MCF 10A (cell line): ENCODE measurements at places on chromosomes 16 and 17.
A peak's percentile ranks its signal among the peaks of the same experiment; 100 is the strongest.

DNA sequence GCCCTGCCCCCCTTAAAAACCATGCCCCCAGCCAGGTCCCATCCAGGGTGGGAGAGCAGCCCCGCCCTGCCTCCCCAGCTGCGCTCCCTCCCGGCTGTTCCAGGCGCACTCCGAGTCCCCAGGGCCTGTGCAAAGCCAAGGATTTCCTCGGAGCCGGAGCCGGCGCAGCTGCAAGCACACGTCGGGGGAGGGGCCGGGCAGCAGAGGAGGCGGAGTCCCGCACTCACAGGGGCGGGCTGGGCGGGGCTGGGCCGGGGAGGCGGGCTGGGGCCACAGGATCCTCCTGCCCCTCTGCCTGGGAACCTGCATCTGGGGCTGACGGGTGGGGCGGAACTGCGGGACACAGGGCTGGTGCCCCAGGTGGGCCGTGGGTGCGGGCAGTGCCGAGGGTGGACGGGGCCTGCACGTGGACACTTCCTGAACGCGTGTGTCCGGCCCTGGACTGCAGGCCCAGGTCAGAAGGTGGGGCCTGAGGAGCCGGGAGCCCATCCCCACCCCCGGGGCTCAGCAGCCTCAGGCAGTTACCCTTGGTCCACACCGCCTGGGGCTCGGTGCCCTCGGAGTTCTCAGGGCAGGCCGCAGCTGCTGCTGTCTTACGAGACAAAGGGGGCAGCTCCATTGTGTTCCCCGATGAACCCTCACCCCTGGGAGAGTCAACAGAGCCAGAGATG lies 24.0 kb upstream of the SSTR5 start:
- H3K4me3 ChIP-seq = no peak overlapping the region
- H3K4me1 ChIP-seq = no peaks in the 10 kb centered on the region
- H3K27me3 ChIP-seq = no peaks in the 10 kb centered on the region
- no peaks in the 10 kb centered on the region for H3K36me3 ChIP-seq
- DNase-seq = no peak
- no peak overlapping the region for H3K27ac ChIP-seq

DNA sequence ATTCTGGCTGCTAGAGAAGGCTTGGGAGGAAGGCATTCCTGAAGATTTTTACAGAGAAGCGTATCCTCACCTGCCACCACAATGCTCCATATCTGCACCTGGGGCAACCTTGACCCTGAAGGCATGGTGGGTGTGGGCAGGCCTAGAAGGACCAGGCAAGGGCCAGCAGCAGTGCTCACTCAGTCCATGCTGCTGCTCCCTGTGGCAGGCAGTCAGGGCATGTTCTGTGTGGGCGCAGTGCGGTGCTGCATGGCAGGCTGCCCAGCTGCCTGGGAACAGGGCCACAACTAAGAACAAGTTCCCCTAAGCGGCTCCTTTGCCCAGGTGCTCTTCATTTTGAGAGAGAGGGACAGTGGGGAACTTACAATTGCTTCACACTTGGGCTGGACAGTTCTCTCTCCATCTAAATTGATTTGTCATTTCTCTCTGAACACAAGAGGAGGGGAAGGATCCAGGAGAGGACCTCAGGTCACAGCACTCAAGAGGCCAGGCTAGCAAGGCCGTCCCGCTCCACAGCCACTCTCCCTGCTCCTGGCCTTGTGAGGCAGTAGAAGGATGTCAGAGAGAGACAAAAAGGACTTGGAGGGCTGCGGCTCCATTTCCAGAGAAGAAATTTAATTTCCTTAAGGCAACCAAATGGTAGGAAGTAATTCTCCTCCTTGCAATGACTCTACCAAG lies 158.8 kb downstream of the AATF start:
- H3K27me3 ChIP-seq = no peaks in the 10 kb centered on the region
- H3K4me1 ChIP-seq = peaks cover 11% of the 10 kb centered on the region
- H3K4me3 ChIP-seq = no peak overlapping the region
- peak; percentile 63 for DNase-seq
- no peak overlapping the region for H3K27ac ChIP-seq

- no peak overlapping the region for H3K4me3 ChIP-seq
- H3K4me1 ChIP-seq = no peaks in the 10 kb centered on the region
- H3K27ac ChIP-seq = no peak overlapping the region
- H3K36me3 ChIP-seq = peaks cover 21% of the 10 kb centered on the region
- H3K27me3 ChIP-seq = no peaks in the 10 kb centered on the region
- DNase-seq = no peak
These were observed 9.3 kb downstream of the CEP295NL start for GRCh38 chr17:78893684-78894083.

DNA sequence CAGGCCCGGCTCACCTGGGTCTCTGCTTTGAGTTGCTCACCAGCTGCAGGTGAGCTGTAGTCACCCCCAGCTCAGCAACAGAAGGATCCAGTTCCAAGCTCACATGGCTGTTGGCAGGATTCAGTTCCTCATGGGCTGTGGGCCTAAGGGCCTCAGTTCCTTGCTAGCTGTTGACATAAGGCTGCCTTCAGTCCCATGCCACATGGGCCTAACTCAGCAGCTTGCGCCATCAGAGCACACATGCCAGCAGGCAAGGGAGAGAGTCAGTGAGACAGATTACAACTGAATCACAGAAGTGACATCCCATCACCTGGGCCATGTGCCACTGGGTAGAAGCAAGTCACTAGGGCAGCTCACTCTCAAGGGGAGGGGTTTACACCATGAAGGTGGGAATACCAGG lies 24.7 kb downstream of the PSMD7 start:
- no peak for DNase-seq
- H3K4me1 ChIP-seq = no peaks in the 10 kb centered on the region
- H3K4me3 ChIP-seq = no peak overlapping the region
- peaks cover 13% of the 10 kb centered on the region for H3K36me3 ChIP-seq
- H3K27ac ChIP-seq = no peak overlapping the region
- H3K27me3 ChIP-seq = no peaks in the 10 kb centered on the region

- peak; percentile 86 for DNase-seq
- H3K4me1 ChIP-seq = peaks cover 6% of the 10 kb centered on the region
- H3K36me3 ChIP-seq = peaks cover 7% of the 10 kb centered on the region
- H3K4me3 ChIP-seq = no peak overlapping the region
These were observed 32.1 kb downstream of the ABR start for GRCh38 chr17:1147664-1148063.

- H3K27me3 ChIP-seq = peaks cover 1% of the 10 kb centered on the region
- no peaks in the 10 kb centered on the region for H3K36me3 ChIP-seq
- no peak within 1 kb of the TSS for H3K4me3 ChIP-seq
- no peak for DNase-seq
These were observed at the start of gene ENPP7 for GRCh38 chr17:79730769-79731483. Gene ENPP7 (plus strand): TSS chr17:79730943. CDS start chr17:79731140, 197 bp downstream.

GRCh38 chr16:90070440-90070839 lies 6.7 kb downstream of the PRDM7 start:
- DNase-seq = no peak
- H3K36me3 ChIP-seq = no peaks in the 10 kb centered on the region
- no peak overlapping the region for H3K27ac ChIP-seq
- no peaks in the 10 kb centered on the region for H3K4me1 ChIP-seq
- no peak overlapping the region for H3K4me3 ChIP-seq

- H3K27me3 ChIP-seq = no peaks in the 10 kb centered on the region
- DNase-seq = peak; percentile 62
- H3K4me3 ChIP-seq = no peak overlapping the region
These were observed 19.2 kb downstream of the CD300LB start for GRCh38 chr17:74512036-74512435.

DNA sequence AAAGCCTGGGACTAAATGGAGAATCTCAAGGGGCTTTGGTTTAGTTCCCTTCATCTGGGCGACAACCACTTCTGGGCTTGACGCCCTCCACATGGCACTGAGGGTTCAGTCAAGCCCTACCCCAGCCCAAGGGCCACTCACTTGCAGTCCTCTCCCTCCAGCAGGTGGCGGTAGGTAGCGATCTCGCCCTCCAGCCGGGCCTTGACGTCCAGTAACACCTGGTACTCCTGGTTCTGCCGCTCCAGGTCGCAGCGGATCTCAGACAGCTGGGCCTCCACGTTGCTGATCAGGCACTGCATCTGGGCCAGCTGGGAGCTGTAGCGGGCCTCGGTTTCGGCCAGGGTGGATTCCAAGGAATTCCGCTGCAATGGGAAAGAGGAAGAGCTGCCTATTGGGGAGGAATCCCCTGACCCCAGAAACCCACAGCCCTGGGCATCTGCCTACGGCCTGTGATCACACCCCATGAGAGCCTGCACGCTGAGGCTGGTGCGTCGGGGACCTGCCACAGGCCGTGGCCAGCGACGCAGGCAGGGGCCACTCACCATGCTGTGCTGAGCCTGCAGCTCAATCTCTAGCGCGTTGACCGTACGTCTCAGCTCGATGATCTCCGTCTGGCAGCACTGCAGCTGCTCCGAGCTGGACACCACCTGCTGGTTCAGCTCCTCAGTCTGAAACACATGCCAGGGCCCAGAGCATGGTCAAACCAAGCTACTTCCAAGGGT lies 2.7 kb downstream of the KRT36 start:
- H3K4me1 ChIP-seq = no peaks in the 10 kb centered on the region
- H3K27ac ChIP-seq = no peak overlapping the region
- H3K27me3 ChIP-seq = no peaks in the 10 kb centered on the region
- DNase-seq = no peak
- no peaks in the 10 kb centered on the region for H3K36me3 ChIP-seq
- no peak overlapping the region for H3K4me3 ChIP-seq

DNA sequence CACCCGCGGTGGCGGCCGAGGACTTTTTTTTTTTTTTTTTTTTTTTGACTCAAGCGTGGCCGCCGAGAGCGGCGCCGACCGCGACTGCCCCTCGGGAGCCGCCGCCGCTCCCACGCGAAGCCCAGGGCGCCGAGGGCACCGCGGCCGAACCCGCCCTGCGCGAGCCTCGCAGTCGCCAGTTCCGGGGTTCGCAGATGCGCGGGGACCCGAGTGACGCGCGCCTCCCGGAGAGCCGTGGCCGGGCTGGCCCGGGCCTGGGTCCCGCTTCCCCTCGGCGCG lies 1.1 kb downstream of the METRNL start:
- H3K27me3 ChIP-seq = no peaks in the 10 kb centered on the region
- H3K4me1 ChIP-seq = peaks cover 8% of the 10 kb centered on the region
- no peaks in the 10 kb centered on the region for H3K36me3 ChIP-seq

DNA sequence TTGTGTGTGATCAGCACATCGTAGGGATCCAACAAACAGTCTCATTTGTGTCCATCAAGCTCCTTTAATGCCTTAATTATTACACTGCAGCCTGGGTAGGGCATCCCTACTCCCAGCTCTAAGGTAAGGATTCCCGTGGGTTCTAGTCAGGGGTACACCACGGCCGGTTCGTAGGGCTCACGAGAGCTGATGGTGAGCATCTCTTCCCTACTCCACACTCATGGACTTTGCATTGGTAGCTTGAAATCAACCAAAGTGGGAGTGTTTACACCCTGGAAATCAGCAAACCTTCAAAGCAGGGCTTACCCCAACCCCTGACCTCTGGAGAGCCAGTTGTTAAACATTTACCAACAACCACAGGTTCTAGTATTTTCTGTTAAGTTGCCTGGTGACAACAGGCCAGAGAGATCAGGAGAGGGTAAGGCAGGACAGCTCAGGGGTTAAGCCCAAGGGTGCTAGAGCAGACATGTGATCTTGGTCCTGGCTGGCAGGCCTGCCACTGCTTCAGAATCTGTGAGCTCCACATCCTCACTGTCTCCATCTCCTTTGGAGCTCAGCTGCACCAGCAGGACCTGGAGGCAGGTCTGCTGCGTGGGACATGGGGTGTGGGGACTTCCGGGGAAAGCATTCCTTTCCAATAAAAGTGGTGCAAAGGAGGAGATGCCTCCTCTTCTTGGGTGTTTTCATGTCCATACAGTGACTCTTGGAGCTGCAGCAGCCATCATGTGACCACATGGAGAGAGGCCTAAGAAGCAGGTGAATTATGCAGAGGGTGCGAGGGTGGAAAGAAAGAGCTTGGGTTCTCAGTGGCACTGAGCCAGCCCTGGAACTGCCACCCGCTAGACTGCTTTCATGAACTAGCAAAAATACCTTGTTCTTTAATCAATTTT lies 36.1 kb upstream of the ZCCHC14 start:
- no peak for DNase-seq
- peaks cover 8% of the 10 kb centered on the region for H3K4me1 ChIP-seq
- H3K4me3 ChIP-seq = no peak overlapping the region
- H3K36me3 ChIP-seq = no peaks in the 10 kb centered on the region

GRCh38 chr16:65268331-65268730 lies 146.5 kb upstream of the CDH11 start:
- no peaks in the 10 kb centered on the region for H3K36me3 ChIP-seq
- no peak for DNase-seq
- H3K4me3 ChIP-seq = no peak overlapping the region
- no peaks in the 10 kb centered on the region for H3K27me3 ChIP-seq
- H3K4me1 ChIP-seq = no peaks in the 10 kb centered on the region

GRCh38 chr17:61307905-61308886 lies 91.4 kb upstream of the TBX2 start:
- H3K4me1 ChIP-seq = peaks cover 8% of the 10 kb centered on the region
- H3K27ac ChIP-seq = no peak overlapping the region
- DNase-seq = peak; percentile 69
- no peaks in the 10 kb centered on the region for H3K36me3 ChIP-seq
- no peak overlapping the region for H3K4me3 ChIP-seq

GRCh38 chr16:75627851-75628250 lies 4.8 kb upstream of the ADAT1 start:
- H3K36me3 ChIP-seq = peaks cover 70% of the 10 kb centered on the region
- DNase-seq = no peak
- peaks cover 14% of the 10 kb centered on the region for H3K4me1 ChIP-seq
- no peaks in the 10 kb centered on the region for H3K27me3 ChIP-seq

- peaks cover 16% of the 10 kb centered on the region for H3K27me3 ChIP-seq
- H3K36me3 ChIP-seq = no peaks in the 10 kb centered on the region
- no peak for DNase-seq
- no peak overlapping the region for H3K4me3 ChIP-seq
- H3K4me1 ChIP-seq = no peaks in the 10 kb centered on the region
These were observed 96.3 kb upstream of the CES5A start for GRCh38 chr16:55971447-55971846.

DNA sequence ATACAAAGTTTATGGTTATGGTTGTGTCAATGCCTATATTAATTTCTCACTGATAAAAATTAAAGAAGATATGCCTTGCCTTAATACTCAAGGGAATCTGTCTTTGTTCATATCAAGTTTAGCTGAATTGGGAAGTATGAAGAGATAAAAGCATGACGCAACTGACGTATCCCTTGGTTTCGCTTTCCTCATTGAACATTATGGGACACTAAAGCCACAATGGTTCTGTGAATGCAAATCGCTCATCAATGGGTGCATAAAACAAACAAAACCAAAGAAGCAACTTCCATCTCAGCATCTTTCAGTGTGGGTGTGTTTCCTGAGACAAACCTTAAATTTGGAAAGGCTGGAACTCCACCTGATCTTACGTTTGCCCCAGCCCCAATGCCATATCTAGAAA lies 108.2 kb downstream of the NPIPB5 start:
- no peak overlapping the region for H3K27ac ChIP-seq
- H3K4me1 ChIP-seq = peaks cover 11% of the 10 kb centered on the region
- no peaks in the 10 kb centered on the region for H3K27me3 ChIP-seq
- H3K36me3 ChIP-seq = no peaks in the 10 kb centered on the region

- H3K27ac ChIP-seq = no peak overlapping the region
- no peak overlapping the region for H3K4me3 ChIP-seq
- no peaks in the 10 kb centered on the region for H3K36me3 ChIP-seq
- DNase-seq = no peak
- H3K27me3 ChIP-seq = no peaks in the 10 kb centered on the region
These were observed 147.7 kb downstream of the ABCC12 start for GRCh38 chr16:48008011-48008525.
